Glomerular endothelial cell (primary cell): ENCODE measurements at places on chromosomes 1 and 21.

GRCh38 chr1:202411422-202411821 lies 62.9 kb downstream of the PPP1R12B start:
- DNase-seq = no peak

DNA sequence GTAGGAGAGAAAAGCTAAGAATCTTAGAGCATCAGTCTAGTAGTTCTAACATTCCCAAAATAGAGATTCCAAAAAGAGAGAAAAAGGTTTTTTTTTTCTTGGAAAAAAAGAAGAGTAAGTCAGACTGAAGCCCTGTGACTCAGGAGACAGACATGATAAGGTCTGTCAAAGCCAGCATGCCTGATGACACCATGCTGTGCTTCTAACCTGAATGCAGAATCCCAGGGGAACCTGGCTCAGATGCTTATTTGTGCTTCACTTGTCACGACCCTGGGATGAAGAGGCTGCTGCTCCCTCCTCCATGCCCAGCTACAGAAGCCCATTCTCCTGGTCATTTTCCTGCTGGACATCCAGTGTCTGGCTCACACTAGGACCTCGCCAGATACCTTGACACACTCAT lies 44.3 kb downstream of the ERICH3 start:
- DNase-seq = no peak

DNA sequence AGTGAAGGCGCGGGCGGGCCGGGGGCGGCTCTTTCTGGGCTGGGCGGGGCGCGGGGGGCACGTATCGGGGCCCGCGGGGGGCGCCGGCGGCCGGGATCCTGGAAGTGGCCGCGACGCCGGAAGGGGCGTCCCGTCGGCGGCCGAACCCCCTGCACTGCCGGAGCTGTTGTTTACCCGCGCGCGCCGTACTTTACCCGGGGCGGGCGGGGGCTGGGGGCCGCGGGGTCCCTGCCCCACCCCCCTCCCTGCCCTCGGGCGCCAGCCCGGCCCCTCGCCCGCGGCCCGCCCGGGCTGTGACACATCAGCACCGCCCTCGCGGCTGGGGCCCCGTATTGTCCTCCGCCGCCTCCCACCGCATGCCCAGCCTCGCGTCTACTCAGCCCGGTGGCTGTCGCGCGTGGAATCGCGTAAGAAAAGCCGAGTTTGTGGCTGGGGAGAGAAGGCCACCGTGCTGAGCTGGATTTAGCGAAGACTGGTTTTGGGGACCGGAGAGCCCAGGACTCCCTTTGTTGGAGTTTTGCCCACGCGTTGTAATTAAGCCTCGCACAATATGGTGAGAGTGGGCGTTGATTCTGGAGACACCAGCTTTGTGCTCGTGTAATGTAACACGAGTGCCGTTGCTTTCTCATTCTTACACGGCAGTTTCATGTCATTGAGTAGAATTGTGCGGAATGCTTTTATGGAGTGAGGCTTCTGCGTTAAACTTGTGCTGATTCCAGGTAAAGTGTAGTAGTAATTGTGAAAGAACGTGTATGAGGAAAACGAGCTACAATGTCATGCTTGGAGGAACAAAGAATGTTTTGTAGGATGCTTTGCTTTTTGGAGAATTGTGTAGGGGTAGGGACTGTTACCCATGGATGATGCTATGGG lies 559 bp downstream of the BACH1 start:
- DNase-seq = no peak

DNA sequence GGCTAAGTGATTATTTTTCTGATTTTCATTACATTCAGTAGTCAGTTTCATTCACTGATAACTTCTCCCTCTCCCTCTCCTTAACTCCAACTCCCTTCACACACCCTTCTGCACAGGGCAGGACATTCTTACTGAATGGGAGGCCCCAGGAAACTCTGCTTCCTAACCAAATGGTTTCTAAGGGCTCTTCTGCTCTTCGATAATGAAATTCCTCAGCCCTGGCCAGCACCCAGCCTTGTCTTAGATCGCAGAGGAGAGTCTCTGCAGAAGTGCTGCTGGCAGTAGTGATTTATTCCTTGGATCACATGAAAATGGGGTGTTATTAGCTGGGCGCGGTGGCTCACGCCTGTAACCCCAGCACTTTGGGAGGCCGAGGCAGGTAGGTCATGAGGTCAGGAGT lies 16.4 kb downstream of the PLEKHM2 start:
- DNase-seq = no peak

- no peak for DNase-seq
Observed at GRCh38 chr21:43956019-43956669, 56.0 kb upstream of the TRAPPC10 start.

GRCh38 chr1:201599548-201599947 lies 60.6 kb downstream of the NAV1 start:
- no peak for DNase-seq

- no peak for DNase-seq
Observed at GRCh38 chr1:96544831-96545221, 176.8 kb upstream of the PTBP2 start.

DNA sequence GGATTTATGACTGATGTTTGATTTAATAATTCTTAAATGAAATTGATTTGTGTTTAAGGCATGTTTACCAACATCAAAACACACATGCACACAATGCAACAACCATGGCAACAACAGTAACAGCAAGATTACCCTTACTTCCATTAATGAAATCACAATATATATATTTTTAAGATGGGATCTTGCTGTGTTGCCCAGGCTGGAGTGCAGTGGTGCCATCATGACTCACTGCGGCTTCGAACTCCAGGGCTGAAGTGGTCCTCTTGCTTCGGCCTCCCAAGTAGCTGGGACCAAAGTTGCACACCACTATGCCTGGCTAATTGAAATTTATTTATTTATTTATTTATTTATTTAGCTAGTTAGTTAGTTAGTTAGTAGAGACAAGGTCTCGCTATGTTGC lies 27.7 kb downstream of the NEK7 start:
- no peak for DNase-seq

- no peak for DNase-seq
Observed at GRCh38 chr1:27478098-27478497, 11.9 kb downstream of the WASF2 start.

DNA sequence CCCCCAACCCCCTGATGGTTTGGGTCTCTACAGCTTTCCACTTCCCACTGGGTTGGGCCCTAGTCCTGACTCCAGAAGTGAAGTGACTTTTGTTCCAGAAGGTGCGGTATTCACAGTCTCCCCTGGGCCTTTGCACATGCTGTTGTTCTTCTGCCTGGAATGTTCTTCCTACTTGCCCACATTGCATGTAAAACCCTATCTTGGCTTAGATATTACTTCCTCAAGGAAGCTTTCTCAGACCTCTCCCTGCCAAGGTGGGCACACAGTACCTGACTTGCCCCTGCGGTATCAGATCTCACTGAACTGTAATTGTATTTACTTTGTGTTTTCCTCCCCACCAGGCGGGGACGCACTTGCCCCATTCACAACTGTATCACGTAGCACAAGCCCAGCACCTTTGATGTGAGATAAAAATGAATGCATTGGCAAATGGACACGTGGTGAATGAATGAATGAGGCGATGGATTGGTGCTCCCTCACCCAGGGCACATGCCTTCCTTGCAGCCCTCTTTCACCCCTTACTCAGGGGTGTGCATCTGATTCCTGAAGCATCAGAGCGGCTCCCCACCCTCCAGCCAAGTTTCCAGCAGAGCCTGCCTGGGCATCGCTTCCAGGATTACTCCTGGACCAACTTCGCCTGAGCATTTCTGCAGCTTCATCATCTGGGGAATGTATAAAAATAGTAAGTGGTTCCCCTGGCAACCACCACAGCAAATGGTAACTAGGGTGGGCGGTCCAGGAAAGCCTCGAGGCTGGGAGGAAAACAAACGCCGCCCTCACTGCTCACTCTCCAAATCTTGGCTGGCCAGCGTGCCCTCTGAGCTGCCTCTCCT lies 19.8 kb downstream of the NENF start:
- DNase-seq = no peak

GRCh38 chr1:17350083-17350482 lies 21.9 kb upstream of the PADI6 start:
- no peak for DNase-seq
